ENCODE measurements at places on chromosomes 13 and 19.

DNA sequence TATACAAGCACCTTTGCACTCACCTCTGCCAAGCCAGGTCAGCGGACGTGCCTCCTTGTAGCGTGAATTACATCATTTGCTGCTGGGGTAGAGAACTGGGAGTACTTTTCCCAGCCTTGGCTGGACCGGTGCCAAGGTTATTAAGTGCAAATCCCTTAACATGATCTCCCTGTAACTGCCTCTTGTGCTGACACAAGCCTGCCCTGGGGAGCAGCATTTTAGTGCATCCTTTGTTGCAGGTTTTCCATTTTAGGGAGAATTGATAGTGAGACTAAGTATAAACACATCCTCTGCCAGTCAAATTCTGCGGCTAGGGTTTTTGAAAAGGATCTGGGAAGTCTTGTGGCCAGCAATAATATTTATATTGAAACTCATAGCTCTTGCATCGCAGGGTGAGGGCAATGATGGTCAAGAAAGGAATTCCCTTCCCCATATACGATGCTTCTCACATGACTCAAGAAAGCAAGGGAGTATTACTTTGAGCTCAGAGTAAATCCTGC is 32.7 kb upstream of the DCLK1 start:
- no peak for DNase-seq

GRCh38 chr19:2512523-2513431 is 36.9 kb downstream of the GADD45B start:
- DNase-seq = no peak

- DNase-seq = no peak
These were observed 31.7 kb downstream of the BRD4 start for GRCh38 chr19:15300533-15301197.

GRCh38 chr19:57031106-57031505 is 88.7 kb upstream of the USP29 start:
- DNase-seq = no peak

DNA sequence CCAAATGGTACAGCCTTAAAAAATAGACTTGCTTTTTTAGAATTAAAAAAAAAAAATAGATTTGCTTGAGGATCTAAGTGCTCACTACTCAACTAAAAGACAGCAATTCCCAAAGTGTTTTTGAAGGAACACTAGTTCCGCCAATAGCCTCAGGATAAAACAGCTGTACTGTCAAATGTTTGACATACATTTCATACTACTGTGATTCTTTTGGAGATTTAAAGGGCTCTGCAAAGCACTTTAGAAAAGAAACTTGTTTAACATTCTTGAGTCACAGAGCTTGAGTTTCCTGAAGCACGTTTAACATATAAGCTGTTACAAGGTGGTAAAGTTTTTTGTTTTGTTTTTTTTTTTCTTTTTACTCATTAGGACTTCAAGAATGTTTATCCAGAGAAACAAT is 23.1 kb upstream of the KLF5 start:
- no peak for DNase-seq

GRCh38 chr19:18634612-18635297 is 2.1 kb upstream of the KLHL26 start:
- DNase-seq = no peak

DNA sequence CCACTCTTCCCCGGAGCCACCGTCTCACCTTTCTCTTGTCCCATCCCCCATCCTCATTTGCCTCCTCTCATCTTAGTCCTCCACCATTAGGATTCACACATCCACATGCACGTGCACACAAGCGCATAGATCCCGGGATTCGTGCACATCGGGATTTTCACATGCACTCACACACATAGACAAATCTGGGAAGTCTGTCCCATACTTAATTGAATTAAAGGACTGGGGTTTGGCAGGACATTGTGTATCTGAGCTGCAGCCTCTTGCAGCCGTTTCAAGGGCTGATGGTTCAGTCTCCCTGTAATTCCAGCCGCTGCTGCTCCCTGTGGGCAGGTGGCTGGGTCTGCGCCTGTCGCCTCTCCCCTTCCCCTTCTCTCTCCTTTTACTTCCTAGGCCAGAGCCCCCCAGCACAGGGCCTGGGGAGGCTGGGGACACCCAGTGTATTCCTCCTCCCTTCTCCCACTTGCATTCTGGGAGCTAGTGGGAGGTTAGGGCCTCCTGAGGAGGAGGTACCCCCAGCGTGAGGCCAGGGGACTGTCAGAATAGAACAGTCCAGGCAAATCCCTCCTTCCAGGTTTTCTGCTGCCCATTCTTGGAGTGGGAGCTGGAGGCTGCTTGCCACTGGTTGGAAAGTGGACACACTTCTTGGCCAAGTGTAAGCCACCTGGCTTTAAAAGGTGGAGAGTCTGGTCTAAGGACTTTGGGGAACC is 43.6 kb downstream of the LYL1 start:
- no peak for DNase-seq

DNA sequence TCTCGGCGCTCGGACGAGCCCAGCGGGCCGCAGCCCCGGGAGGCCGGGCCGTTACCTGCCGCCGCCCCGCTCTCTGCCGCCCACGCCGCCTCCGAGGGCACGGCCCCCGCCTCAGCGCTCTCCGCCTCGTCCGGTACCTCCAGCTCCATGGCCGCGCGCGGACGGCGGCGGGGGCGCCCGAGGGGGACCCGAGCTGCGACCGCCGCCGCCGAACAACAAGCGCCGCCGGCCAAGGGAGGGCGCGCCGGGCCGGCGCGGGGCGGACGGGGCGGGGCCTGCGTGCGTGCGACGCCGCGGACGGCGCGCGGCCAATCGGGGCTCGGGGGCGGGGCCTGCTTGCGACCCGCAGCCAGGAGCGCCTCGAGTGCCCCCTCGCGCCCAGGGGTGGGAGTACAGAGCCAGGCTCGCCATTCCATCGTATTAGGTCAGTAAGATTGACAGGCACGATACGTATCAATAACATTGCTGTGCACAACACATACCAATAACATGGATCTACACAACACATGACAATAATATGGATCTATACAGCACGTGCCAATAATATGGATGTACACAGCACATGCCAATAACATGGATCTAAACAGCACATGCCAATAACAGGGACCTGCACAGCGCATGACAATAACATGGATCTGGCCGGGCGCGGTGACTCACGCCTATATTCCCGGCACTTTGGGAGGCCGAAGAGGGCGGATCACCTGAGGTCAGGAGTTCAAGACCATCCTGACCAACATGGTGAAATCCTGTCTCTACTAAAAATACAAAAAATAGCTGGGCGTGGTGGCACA is at the start of gene PIP5K1C:
Gene PIP5K1C, minus strand, starts transcription at position 227 of the 791 bp plus-strand sequence. Its CDS starts 78 bp downstream, at position 149.
- peak; percentile 90 for DNase-seq

- DNase-seq = no peak
These were observed 1.6 kb upstream of the EPN1 start for GRCh38 chr19:55673465-55673864.
